ENCODE measurements at places on chromosomes 5 and 9.

- DNase-seq = no peak
Measured at GRCh38 chr9:111997831-111998230, 101.2 kb downstream of the UGCG start.

GRCh38 chr9:37534901-37535300 is 41.3 kb downstream of the FBXO10 start:
- DNase-seq = no peak

DNA sequence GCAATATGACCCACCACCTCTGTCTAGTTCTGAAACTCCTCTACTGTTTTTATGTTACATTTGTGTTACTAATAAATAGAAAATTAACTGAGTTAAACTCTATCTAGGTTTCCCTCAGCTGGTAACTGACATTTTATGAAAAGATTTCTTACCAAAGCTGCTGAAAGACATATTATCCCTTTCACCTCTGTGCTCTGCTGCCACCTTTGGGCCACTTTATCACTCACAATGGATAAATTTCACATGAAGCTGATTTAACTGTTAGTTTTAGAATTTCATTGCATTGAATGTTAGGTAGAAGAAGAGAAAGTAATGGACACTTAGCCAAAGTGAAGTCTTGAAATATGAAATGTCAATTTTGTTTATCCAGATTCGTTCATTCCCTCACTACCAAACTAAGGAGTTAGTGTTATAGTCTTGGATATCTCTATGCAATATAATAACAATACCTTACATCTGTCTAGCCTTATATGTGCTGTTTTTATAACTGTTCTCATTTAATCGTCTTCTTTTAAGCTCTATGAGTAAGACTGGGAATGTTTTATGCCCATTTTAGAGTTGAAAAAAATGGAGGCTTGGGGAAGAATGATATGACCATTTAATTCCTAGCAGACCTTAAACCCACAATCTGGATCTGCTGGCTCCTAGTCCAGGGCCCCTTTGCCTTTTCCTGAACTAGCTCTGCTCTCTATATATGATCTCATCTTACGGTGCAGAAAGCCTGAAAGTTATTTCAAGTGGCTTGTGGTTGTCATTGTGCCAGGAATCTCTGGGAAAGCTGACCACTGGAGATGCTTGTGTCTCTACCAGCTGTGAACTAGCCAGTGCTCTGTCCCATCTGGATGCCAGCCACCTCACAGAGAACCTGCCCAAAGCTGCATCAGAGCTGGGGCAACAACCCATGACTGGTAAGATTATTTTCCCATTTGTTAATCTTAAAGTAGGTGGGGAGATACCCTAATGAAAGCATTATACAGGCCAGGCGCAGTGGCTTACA is 97.1 kb downstream of the GOLPH3 start:
- DNase-seq = no peak

- DNase-seq = no peak
Measured at GRCh38 chr5:149636861-149637246, 55.6 kb downstream of the ARHGEF37 start.
